ENCODE measurements at places on chromosomes 5 and 9.

- no peak for DNase-seq
Measured at GRCh38 chr9:109787735-109788134, 7.7 kb downstream of the PALM2AKAP2 start.

GRCh38 chr9:135951889-135952663, 9.1 kb downstream of the UBAC1 start:
- DNase-seq = peak; percentile 21

GRCh38 chr5:137292461-137293027, 206.6 kb downstream of the SPOCK1 start:
- no peak for DNase-seq

DNA sequence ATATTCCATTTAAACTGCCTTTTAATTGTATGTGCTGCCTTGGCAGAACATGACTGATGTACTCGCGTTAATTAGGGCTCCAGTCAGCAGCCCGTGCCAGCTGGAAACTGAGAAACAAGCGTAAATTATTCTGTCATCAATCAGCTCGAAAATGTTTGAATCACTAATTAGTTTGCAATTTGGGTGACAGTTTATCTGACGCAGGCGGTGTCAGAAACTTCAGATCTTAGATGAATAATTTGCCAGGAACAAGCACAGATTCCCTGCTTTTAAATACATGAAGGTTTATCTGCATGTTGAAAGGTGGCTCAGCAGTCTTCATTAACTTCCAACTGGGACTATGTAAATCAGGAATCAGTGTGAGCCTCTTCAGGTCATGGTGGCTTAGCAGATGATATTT, 176.0 kb upstream of the TLE4 start:
- DNase-seq = no peak

GRCh38 chr9:96038271-96038670, 162.8 kb downstream of the ERCC6L2 start:
- DNase-seq = no peak

GRCh38 chr5:128469912-128470311, 68.1 kb downstream of the FBN2 start:
- no peak for DNase-seq

GRCh38 chr5:140222416-140222815, 47.4 kb downstream of the CYSTM1 start:
- no peak for DNase-seq

DNA sequence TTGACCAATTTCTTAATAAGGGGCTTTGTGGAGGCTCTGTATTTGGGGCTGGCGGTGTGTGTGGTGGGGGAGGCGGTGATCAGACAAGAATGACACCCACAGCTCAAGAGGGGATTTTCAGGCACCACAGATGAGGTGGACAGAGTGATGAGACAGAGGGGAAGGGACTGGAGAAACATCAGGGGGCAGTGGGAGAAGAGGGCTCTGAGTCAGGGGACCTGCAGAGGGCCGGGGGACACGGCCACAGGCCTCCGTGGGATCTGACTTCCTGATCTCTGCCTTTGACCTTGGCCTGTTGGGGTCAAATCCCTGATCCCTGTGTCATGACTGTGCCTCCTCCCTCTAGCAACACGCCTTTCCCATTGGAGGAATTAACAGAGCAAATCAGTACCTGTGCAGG, 197.7 kb downstream of the C9orf50 start:
- no peak for DNase-seq

- no peak for DNase-seq
Measured at GRCh38 chr5:2532809-2533208, 218.7 kb downstream of the IRX2 start.

DNA sequence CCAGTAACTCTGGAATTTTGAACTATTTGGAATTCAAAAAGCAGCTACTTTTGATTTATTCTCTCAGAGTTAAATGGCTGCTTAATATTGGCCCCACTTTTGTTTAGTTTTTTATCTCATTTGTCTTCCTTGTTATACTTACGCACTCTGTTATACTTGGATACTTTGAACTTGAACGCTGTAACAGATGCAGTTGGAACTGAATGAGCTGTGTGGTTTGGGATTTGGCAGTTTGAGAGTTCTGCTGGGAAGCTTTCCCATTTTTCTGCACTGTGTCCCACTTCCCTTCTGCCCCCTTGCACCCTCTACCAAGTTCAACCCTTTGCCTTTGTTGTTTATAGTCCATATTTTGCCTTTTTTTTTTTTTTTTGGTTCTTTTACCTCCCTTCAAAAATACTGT, 3.8 kb downstream of the RHOBTB3 start:
- DNase-seq = no peak

- DNase-seq = no peak
Measured at GRCh38 chr9:137082925-137083290, 3.9 kb upstream of the MAN1B1 start.

GRCh38 chr5:148499452-148499851, 115.7 kb downstream of the FBXO38 start:
- DNase-seq = no peak

GRCh38 chr9:89878687-89879086, 273.9 kb downstream of the GADD45G start:
- no peak for DNase-seq

DNA sequence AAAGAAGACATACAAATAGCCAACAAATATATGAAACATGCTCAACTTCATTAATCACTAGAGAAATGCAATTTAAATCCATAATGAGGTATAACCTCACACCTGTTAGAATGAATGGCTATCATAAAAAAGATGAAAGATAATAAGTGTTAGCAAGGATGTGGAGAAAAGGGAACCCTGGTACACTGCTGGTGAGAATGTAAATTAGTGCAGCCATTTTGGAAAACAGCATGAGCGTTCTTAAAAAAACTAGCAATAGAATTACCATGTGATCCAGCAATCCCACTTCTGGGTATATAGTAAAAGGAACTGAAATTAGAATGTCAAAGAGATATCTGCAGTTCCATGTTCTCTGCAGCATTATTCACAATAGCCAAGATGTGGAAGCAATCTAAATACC, 64.2 kb upstream of the CEP78 start:
- no peak for DNase-seq

DNA sequence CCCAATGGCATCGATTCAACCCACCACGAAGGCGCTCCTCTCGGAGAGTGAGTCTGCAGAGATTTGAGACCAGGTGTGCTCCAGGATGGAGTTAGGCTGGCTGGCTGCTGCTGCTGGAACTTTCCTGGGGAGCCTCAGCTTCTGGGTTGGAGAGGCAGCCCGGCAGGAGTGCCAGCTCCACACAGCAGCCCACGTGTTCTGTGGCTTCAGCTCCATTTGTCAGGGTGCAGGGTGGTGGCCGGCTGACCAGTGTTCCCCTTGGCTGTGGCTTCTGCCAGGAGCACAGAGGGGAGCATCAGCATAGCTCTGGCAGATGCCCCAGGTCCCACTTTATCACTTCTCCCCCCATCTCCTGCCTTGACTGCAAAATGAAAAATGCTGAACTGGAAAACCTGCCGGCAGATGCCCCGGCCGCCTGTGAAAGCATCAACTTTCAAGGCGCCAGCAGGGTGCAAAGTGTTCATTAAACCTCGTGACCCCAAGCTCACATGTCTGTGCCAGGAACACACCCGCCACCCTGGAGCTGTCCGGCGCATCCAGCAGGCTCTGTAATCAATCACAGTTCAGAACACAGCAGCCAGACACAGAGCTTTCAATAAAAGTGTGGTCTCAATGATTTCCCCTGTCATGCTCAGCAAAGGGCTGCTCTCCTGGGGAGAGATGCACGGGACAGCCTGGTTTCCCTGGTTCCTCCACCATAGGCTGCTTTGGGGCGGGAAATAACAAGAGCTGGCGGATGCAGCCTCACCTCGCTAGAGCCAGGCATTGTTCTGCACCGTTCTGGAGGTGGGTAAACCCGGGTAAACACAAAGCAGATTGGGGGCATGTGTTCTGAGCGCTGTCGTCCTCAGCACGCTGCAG, 53.2 kb downstream of the TRIP13 start:
- DNase-seq = peak; percentile 37

GRCh38 chr5:157088342-157088990, 20.4 kb downstream of the HAVCR2 start:
- DNase-seq = no peak

- no peak for DNase-seq
Measured at GRCh38 chr9:136140966-136141365, 22.3 kb upstream of the TMEM250 start.

DNA sequence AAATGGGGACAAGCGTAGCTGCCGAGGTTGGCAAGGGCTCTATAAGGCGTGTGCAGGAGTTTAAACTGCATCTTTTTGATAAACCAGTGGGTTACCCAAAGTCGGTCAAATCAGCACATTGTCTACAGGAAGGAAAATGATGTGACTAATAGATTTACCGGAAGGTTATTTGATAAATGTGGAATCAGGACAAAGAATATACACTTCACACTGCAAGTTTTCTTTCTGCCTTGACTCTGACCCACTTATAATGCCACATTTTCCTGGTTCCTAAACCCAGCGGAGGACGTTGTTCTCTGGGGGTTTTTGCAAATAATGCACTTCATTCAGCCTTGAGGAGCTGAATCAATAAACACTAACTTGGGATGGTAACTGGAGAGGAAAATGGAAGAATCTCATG, 76.8 kb downstream of the TTLL11 start:
- no peak for DNase-seq

DNA sequence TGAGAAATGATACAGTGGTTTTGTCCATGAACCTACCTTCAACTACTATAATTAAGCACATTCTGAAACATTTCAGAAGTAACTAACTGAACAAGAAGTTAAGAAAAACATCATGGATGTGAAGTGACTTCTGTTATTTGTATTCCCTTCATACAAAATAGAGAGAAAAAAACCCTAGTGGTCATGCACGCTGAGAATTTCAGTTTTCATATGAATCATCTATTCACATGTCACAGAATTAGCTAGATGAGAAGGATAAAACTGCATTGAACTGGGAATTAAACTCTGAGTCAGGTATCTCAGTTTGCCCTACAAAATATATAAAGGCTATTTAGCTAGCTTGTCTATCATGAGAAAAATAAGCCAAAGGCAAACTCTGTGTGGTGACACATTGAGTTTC, 451.8 kb upstream of the FTMT start:
- DNase-seq = no peak

DNA sequence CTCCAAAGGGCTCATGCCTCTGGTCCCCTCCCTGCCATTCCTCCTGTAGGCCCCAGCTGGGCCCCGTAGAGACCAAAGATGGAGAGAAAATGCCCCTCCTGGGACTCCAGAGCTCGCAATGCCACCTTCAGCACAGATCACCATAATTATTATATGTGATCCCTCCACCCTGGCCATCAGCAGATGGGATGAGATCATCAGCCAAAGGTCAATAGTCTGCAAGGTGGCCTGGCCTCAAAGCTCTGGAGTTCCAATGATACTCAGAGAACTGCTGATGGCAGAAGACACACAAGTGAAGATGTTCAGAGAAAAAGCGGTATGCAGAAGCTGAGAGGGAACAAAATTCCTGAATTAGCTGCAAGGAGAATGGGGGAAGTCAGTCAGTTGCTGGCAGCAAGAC, 5.0 kb downstream of the RPP25L start:
- no peak for DNase-seq

- no peak for DNase-seq
Measured at GRCh38 chr5:103990064-103990463, 427.5 kb upstream of the NUDT12 start.

DNA sequence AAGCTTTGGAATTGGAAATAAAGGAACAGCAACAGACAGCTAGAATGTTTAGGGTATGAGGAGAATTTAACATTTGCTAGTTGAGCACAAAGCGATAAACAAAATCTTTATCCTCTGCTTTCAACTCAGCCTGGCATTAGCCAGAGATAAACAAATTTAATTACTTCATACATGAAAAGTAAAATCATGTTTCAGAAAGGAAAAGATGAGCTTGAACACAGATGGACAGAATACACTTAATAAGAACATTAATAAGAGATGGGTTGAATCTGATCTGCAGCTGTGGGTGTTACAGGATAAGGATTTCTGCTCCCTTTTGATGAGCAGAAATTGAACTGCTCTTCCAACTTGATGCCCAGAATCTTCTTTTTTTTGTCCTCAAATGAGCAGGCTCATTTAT, 275.2 kb downstream of the CSNK1G3 start:
- no peak for DNase-seq

- DNase-seq = no peak
Measured at GRCh38 chr5:135587721-135588663, 9.2 kb upstream of the CXCL14 start.

GRCh38 chr9:12656803-12657202, 36.4 kb upstream of the TYRP1 start:
- no peak for DNase-seq

DNA sequence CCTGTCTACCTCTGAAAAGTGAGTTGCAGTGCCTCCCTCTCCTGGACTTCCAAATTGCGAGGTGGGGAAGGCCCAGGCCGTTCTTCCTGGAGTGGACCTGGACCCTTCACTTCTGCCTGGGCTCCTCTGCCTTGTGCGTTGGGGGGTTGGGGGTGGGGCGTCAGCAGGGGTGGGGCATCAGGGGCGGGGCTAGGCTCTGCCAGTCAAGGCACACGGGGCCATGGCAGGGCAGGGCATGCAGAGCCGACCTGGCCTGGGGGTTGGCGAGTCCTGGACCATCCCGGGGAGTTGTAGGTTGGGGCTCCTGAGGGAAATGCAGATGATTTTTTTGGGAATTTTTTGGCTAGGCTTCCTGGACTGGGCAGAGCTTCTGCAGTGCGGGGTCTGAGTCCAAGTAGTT, 87.1 kb downstream of the EHMT1 start:
- DNase-seq = no peak

GRCh38 chr9:134355561-134356279, 29.5 kb downstream of the RXRA start:
- no peak for DNase-seq

DNA sequence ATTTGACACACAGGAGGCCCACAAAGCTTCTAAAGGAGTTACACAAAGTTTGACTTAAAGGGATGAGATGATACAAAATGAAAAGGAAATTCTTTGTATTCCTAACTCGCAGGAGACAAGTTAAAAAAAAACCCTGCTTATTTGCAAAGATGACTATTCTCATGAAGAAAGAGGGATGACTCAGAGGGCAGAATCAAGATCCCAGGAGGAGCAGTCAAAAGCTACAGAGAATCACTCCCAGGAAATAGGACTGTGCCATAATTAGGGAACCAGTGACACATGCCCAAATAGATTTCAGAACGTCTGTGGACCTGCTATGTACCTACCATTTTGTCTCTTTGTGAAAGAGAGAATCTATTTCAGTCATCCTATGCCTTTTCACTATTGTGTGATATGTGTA, 103.5 kb upstream of the ARRDC3 start:
- no peak for DNase-seq

- DNase-seq = no peak
Measured at GRCh38 chr9:99253134-99253533, 31.1 kb downstream of the SEC61B start.

DNA sequence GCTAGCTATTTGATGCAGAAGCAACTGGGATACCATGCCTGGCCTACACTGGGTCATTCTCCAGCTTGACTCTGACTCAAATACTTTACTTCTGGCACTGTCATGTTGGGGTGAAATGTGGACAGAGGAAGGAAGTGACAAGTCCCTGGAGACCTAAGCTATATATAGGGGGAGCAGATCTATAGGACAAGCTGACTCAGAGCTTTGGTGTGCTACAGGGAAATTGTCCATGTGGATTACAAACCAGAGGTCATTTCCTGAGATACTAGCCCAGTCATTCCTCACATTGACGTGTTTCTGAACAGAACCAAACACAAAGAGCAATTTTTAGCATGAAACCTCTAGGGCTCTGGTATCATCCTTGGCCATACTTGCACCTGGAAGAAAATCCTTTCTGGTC, 531.6 kb upstream of the CLINT1 start:
- DNase-seq = no peak
